NCI-H146 (cell line): ENCODE measurements at places on chromosomes 13 and 19.

- DNase-seq, result no peak
Measured at GRCh38 chr19:55493645-55494171, 5.5 kb downstream of the SSC5D start.

- peak; percentile 18 for DNase-seq
Measured at GRCh38 chr13:24039621-24040475, 120.7 kb upstream of the SPATA13 start.

- no peak for DNase-seq
Measured at GRCh38 chr13:106756446-106756845, 188.5 kb upstream of the ARGLU1 start.

- DNase-seq, result no peak
Measured at GRCh38 chr13:76773448-76774094, 112.6 kb downstream of the KCTD12 start.

- DNase-seq, result no peak
Measured at GRCh38 chr13:47621931-47622330, 379.1 kb downstream of the SUCLA2 start.
